ENCODE measurements at places on chromosomes 12 and 14.

- no peak for DNase-seq
Observed at GRCh38 chr12:25083211-25083610, 111.7 kb downstream of the DNAI7 start.

DNA sequence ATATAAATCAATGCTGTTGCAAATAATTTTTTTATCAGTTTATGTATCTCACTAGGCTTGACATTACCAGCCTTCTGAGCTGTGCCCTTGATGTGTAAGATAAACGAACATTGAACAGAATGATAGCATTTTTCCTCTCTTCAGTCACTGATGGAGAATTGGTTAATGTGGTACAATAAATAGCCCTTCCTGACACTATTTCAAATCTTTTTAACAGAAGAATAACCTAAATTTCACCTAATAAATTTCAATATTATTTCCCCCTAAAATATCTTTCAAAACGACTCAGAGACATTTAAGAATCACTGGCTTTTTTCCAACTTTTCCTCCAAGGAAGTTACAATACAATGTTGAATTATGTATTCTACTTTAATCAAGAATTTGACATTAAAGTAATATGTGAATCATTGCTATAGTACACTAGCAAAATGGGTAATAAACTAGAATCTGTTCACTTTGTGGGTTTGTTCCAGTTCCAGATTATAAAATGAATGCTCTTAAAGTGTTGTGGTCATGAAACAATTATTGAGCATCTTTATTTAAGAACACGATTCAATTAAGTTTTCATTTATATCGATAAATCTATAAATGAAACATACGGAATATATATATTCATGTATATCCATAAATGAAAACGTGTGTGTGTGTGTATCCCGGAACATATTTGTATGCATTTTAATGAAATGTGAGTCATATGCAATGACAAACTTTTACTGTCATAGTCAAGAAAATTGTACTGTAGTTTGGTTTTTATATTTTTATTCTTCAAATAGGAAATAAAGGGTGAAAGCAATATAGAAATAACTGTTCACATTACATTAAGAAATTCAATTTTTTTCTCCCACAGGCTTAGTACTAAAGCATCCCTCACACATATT lies 2.5 kb upstream of the ATP2B1 start:
- DNase-seq = no peak

GRCh38 chr14:86087377-86087776 lies 557.4 kb downstream of the FLRT2 start:
- no peak for DNase-seq

DNA sequence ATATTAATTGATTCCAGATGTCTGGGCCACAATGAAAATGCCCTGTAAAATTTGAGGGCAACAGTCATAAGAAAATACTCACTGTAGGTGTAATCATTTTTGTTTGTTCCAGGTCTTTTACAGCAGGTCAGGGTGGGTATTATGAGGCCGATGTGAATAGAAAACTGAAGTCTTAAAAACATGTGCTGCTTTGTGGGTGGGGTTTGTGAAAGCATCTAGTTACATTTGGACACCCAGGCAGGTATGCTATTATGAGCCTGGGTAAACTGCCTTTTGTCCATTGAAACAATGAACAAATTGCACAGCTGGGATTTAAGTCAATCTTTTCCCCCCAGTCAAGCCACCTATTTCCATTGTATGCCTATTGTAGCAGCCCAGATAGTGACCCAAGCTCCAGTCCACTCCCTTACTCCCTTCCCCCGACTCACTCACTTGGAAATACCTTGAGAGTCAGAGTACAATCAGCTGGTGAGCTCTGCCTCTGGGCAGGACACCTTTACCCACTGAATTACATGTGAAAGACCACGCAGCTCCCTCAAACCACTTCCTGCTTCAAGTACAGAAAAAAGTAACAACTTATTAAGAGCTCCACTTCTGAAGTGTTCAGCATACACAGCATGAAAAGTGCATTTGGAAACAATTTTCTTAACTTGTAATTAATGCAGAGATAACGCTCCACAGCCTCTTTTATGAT lies 1.8 kb downstream of the IGF1 start:
- peak; percentile 8 for DNase-seq

DNA sequence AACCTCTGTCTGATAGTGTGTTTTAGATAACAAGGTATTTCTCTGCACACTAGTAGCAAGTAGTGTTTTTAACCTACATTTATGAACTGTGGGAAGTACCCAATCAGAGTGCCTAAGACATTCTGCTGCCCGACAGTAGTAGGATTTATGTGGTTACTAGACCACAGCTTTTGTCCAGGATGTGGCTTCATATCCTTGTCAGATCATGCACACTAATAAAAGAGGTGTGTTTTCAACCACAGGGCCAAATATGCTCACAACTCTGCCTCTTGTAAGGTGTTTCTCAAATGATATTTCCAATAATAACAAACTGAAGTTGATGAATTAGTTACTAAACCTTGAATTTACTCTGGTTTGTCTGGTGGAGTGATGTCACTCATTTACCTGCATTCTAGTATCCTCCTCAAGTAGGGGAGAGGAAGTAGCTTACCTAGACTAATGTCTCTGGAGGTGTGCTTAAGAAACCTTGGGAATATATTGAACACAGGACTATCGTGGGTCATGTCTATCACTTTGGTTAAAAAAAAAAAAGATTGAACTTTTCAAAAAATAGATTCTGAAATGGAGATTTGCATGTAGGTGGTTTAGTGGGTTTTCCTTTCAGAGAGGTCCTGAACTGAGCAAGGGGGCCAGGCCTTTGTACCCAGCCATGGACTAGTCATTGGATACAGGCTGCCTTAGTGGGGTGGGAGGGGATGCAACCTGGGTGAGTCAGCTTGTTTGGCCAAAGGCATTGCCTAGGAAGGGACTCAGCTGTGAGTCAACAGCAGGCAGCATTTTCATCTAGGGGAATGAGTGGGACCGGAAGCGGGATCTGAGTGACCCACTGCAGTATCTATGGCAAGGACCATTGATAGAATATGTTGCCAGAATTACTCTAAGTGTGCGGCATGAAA lies 14.1 kb downstream of the FBXW8 start:
- peak; percentile 40 for DNase-seq

DNA sequence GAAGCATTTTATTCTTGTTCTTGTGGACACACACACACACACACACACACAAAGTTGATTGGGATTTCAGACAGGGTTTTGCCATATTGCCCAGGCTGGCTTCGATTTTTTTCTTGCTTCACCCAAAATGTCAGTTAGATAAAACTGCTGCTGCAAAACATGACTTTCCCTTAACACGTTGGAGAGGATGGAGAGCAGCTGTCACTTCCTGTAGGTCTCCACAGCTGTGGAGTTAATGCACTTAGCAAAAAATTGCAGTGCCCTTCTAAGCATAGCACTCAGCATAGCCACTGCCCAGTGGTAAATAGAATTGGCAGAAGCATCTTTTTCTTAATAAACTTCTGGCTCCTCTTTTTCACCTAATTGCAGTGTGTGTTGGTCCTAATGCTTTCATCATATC lies 54.5 kb downstream of the PDZRN4 start:
- DNase-seq = no peak

DNA sequence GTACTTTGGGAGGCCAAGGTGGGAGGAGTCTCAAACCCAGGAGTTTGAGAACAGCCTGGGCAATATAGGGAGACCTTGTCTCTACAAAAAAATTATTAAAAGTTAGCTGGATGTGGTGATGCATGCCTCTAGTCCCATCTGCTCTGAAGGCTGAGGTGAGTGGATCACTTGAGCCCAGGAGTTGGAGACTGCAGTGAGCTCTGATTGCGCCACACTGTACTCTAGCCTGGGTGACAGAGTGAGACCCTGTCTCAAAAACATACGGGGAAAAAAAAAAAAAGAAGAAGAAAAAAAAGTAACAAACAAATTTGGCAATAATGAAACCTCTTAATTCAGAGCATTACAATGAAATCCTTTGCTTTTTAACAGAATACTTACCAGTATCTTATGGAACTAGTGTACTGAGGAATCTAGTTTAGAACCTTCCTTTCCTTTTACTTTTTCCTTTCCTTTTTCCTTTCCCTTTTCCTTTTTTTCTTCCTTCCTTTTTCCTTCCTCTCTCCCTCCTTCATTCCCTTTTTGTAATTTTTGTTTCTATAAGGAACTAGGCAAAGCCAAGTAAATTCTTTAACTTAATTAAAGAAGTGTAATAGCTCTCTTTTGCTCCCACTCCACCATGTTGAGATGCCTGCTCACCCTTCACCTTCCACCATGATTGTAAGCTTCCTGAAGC lies 12.2 kb upstream of the CNOT2 start:
- no peak for DNase-seq

DNA sequence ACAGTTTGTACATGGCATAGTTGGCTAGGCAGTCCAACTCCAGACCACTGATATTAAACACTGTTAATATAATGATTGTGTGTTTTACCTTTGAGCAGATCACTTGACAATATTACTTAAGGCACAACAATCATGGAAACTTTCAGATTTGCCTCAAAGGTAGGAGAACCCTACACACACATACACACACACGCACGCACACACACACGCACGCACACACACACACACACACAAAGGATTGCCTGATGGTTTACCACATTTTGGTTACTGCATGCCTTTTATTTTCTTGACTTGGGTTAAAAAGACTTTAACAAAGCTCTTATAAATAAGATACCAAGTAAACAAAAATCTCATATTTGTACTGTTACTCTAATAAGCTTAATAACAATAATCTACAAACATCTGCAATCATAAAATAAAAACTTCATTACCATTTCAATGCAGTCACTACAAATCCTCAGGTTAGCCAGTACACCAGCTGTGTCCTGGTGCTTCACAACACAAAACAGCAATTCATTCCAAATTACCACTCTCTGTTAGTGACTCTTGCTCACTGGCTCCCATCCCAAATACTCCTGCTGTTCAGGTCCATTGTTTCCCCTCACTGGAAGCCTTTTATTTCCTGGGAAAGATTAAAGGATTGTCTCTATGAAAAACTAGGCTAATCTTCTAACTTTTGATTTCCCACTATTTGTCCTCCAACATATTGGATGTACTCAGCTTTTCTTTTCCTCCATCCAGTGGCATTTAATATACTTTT lies 175.2 kb upstream of the ATP2B1 start:
- no peak for DNase-seq

DNA sequence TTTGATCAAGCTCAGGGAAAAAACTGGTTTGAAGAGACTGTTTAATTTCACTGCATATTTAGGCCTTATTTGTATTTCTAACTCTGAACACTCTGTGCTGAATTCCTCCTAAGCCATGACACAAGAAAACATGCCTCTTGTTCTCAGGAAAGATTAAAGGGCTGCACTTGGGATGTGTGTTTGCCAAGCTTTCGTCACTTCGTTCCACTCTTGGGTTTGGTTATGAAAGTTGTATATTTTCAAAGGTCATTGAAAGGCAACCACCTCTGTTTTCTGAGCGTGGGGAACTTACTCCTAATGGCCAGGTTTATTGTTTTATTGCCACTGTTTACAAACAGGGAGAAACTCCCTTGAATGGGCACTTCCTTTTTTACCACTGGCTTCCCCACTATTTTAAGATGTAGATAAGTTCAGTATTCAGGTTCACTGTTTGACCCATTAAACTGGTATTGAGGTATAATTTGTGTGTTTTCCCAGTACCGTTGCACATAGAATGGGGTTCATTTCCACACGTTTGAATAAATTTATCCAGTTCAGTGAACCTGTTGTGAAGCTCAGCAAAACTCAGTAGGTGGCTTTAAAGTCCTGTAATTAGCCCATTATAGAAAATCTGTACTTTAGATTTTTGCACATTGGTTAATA lies 65.3 kb downstream of the NKX2-1 start:
- DNase-seq = no peak

- DNase-seq = no peak
Observed at GRCh38 chr14:67395086-67395875, 16.7 kb downstream of the PLEK2 start.

DNA sequence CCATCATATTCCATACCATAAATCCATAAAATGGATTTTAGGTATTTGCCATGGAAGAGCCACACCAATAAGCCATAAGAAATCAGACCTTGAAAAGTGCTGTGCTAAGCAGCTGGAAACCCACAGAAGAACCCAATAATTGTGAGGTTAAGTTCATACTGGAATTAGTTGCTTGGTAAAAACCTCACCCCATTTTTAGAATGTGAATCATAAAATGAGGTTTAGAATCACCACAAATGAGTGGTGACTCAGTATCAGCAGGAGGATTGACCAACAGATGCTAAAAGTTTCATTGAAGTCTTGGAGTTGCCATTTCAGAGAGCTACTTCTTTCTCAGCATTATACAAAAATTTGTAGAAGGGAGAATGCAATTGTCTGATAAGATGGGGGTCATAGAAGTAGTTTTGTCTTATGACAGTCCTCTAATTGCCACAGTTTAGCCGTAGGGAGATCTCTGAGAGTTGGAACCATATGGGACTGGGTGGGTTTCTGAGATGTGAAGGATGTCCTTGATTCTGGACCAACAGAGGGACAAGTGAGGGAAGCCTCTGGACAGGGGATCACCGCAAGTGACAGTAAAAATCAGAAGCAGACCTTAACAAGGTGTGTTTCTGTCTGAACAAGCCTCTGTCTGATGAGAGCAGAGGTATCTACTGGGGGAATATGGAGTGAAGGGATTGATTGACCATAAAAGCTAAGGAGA lies 1.4 kb upstream of the STON2 start:
- DNase-seq = no peak

DNA sequence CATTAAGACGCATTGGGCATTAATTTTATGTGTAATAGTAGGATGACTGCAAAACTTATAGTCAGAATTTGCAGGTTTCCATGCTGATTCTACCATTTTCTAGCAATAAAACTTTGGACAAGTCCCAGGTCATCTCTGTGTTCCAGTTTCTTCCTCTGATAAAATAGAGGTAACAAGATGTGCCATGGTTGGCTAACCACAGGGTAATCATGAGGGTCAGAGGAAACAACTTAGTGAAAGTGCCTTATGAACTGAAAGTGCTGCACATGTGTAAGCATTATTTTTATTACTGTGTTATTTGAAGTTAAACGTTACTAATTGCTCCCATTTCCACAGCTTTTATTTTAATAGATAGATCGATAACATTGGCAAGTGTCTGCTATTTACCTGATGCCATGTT lies 21.1 kb downstream of the SMCO2 start:
- DNase-seq = no peak

DNA sequence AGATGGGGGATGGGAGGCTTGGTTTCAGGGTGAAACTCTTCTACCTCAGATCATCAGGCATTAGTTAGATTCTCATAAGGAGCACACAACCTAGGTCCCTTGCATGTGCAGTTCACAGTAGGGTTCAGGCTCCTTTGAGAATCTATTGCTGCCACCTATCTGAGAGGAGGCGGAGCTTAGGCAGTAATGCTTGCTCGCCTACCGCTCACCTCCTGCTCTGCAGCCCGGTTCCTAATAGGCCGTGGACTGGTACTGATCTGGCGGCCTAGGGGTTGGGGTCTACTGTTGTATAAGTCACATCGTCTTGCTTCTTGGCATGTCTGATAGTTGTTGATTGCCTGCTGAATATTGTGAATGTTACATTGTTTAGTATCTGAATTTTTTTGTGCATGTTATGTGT lies 12.2 kb downstream of the SCYL2 start:
- no peak for DNase-seq

Measured in stimulated activated CD8-positive, alpha-beta memory T cell treated with anti-CD3 and anti-CD28 coated beads, Interleukin-12 subunit alpha, Interleukin-12 subunit beta, amount 100 ng/mL, for 1 hour (primary cell).